ENCODE measurements at places on chromosomes 6 and 20.

DNA sequence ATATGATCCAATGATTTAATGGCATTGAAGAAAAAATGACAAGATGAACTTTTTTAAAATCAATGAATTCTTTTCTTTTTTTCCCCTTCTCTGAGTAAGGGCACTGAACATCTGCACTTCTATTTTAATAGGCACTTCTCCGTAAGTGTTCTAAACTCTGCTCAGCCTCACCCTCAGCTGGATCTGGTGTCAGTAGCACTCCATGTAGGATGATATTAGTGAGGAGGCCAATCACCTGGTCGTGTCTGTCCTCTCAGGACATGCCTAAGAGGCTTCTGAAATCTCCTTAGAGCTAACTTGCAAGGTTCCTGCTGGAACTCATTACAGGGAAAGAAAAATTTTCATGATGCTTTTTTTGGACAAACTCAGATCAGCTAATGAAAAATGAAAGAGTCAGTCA is 148.6 kb upstream of the MLIP start:
- H3K27me3 ChIP-seq: no peaks in the 10 kb centered on the region
- DNase-seq: no peak
- H3K4me3 ChIP-seq: no peak overlapping the region
- no peaks in the 10 kb centered on the region for H3K4me1 ChIP-seq
- H3K36me3 ChIP-seq: no peaks in the 10 kb centered on the region

DNA sequence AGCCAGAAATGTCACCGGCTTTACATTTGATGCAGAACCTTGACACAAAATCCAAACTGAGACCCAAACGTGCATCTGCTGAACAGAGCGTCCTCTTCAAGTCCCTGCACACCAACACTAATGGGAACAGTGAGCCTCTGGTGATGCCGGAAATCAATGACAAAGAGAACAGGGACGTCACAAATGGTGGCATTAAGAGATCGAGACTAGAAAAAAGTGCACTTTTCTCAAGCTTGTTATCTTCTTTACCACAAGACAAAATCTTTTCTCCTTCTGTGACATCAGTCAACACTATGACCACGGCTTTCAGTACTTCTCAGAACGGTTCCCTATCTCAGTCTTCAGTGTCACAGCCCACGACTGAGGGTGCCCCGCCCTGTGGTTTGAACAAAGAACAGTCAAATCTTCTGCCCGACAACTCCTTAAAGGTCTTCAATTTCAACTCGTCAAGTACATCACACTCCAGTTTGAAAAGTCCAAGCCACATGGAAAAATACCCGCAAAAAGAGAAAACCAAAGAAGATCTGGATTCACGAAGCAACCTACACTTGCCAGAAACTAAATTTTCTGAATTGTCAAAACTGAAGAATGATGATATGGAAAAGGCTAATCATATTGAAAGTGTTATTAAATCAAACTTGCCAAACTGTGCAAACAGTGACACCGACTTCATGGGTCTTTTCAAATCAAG is 108.4 kb downstream of the RTN4IP1 start:
- DNase-seq: peak; percentile 77
- H3K27ac ChIP-seq: no peak overlapping the region
- H3K4me1 ChIP-seq: no peaks in the 10 kb centered on the region
- peak overlapping the region; percentile 23 for H3K4me3 ChIP-seq
- no peaks in the 10 kb centered on the region for H3K27me3 ChIP-seq

DNA sequence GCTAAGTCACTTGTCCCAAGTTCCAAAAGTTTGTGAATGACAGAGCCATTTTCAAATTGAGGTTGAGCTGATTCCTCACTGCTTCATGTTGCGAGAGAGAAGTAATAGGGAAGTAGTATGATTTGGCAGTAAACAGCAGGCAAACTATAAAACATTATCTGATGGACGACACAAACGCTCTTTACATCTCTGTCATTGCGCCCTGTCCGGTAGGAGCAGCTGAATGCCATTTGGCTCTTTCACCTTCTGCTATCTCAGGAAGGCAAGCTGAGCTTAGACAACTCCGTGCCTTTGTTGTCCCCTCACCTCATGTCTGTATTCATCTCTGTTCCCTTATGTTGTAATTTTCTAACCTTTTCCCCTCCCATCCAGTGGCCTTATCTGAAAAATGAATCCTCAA is 440.7 kb upstream of the FLRT3 start:
- no peaks in the 10 kb centered on the region for H3K27me3 ChIP-seq
- no peak for DNase-seq
- no peaks in the 10 kb centered on the region for H3K4me1 ChIP-seq

DNA sequence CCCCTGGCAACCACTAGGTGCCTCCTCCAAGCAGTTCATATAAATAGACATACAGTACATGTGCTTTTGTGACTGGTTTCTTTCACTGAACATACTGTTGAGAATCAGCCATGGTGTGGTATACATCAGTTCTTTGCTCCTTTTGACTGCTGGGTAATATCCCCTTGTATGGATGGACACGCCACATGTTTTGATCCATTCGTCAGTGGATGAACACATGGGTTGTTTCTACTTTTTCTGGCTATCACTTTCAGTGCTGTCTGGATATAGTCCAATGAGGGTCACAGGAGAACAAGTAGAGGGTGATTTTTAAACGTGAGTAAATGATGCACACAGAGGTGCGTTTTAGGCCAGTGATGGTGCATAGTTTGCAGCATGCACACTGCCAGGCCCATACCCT is 183.9 kb downstream of the FOXA2 start:
- no peak overlapping the region for H3K4me3 ChIP-seq
- no peaks in the 10 kb centered on the region for H3K4me1 ChIP-seq
- H3K36me3 ChIP-seq: no peaks in the 10 kb centered on the region
- no peak for DNase-seq

DNA sequence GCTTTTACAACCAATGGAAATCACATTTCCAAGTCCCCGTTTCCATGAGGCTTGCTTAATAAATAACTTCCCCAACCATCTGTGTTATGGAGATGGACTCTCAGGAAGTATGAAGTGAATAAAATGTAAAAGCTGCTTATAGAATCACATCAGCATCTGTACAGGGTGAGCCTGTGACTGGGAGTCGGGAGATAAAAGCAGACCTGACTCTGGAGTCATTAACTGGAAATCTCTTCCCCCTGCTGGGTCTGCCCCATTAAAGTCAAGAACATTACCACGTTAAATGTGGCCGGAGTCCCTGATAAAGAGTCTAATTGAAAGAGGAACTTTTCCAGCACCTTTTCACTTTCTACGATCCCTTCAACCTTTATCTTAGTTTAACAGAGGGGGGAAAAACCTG is 368.5 kb downstream of the DOK5 start:
- H3K36me3 ChIP-seq: no peaks in the 10 kb centered on the region
- no peak overlapping the region for H3K27ac ChIP-seq
- H3K27me3 ChIP-seq: no peaks in the 10 kb centered on the region
- H3K4me3 ChIP-seq: no peak overlapping the region

DNA sequence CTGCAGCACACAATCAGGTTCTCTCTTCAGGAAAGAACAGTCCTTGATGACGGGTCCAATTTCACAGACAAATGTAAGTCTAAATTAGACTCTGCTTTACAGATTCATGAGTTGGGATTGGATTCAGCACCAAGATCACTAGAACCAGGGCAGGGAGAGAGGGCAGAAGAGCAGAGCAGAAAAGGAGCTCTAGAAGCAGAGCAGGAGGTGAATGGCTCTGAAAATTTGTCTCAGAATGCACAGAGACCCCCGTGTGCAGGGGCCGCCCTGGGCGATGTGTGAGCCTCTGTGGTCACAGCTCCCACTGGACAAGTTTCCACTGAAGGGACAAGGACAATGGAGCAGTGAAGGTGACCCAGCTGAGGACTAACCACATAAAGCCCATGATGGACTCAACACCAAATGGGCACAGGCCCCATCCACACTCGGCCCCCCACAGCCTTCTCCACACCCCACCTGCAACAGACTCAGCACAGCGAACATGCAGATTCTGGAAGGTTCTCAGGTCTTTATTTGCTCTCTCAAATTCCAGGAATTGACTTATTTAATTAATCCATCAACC is 3.5 kb downstream of the HLA-B start:
- peaks cover 2% of the 10 kb centered on the region for H3K4me1 ChIP-seq
- no peak overlapping the region for H3K27ac ChIP-seq
- DNase-seq: no peak
- no peak overlapping the region for H3K4me3 ChIP-seq
- peaks cover 13% of the 10 kb centered on the region for H3K36me3 ChIP-seq

- no peaks in the 10 kb centered on the region for H3K27me3 ChIP-seq
- H3K27ac ChIP-seq: no peak overlapping the region
- no peak for DNase-seq
- no peaks in the 10 kb centered on the region for H3K4me1 ChIP-seq
These were observed 8.8 kb downstream of the PPIL1 start for GRCh38 chr6:36865835-36866234.

DNA sequence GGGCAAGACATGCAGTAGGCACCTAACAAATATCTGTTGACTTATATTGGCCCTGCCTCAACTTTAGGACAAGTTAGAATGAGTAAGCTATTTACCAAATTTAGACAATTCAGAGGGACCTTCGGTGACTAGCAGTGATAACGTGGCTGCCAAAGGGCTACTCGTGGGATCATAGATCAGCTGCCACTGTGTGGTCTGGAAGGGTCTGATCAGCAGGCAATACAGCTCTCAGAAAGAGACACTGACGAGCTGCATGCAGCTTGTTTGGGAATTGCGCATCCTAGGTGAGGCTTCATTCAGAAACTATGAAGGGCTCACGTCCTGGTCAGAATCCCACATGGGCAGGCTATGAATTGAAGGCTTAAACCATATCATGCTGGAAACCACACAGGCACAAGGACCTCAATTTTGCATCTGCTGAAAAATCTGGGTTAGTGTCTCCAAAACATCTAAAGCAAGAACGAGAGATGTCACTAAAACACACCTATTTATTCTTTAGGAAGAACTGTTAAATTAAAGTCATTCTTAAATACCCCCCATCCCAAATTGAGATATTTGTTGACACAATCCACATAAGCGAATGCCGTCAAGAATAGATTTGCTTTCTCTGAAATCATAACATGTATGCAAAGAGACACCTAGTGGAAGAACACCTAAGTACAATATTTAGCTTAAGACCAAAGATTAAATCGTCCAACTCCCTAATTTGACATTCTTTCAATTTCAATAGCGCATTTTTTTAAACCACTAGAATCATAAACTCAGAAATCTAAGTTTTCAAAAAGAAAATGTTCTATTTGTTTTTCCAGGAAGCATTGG is 79.6 kb downstream of the IPCEF1 start:
- peak; percentile 39 for DNase-seq
- no peaks in the 10 kb centered on the region for H3K27me3 ChIP-seq
- no peak overlapping the region for H3K4me3 ChIP-seq
- no peaks in the 10 kb centered on the region for H3K36me3 ChIP-seq

- DNase-seq: no peak
- H3K27me3 ChIP-seq: no peaks in the 10 kb centered on the region
- H3K36me3 ChIP-seq: no peaks in the 10 kb centered on the region
- no peaks in the 10 kb centered on the region for H3K4me1 ChIP-seq
These were observed 128.2 kb downstream of the CRYBG1 start for GRCh38 chr6:106488494-106489370.

DNA sequence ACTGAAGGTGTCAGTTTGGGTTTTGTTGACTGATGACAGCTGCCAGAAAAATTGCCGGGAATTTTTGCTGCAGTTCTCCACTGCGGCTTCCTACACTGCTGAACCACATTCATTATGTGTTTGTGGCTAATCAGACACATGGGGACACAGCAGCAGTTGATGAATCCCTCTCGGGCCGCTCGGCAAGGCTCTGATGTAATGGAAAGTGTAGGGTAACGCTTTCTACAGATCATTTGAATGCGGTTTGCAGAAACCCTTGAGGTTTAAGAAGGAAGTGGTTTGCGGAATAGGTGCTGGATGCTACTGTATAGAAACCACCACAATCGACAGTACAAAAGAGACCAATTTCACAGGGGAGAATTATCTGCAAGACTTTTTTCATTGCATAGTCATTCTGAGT is 138.7 kb upstream of the SASH1 start:
- H3K4me1 ChIP-seq: no peaks in the 10 kb centered on the region
- no peak overlapping the region for H3K27ac ChIP-seq
- H3K36me3 ChIP-seq: no peaks in the 10 kb centered on the region
- no peak overlapping the region for H3K4me3 ChIP-seq
- DNase-seq: no peak

DNA sequence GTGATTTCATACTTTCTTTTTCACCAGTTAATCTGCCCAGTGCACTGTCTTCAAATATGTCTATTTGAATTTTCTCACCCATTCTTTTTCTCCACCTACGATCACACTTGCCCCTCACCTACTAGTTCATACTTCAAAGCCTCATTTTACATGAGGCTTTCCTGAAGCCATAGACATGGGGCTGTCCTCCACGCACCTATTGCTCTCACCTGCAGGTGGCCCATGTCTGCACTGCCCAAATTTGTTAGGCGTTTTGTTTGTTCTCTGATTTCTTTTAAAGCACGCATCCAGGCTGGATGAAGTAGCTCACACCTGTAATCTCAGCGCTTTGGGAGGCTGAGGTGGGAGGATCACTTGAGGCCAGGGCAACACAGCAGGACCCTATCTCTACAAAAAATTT is 106.8 kb upstream of the RIPOR2 start:
- H3K36me3 ChIP-seq: no peaks in the 10 kb centered on the region
- no peaks in the 10 kb centered on the region for H3K27me3 ChIP-seq
- no peaks in the 10 kb centered on the region for H3K4me1 ChIP-seq
- H3K27ac ChIP-seq: peak overlapping the region; percentile 33
- no peak overlapping the region for H3K4me3 ChIP-seq

DNA sequence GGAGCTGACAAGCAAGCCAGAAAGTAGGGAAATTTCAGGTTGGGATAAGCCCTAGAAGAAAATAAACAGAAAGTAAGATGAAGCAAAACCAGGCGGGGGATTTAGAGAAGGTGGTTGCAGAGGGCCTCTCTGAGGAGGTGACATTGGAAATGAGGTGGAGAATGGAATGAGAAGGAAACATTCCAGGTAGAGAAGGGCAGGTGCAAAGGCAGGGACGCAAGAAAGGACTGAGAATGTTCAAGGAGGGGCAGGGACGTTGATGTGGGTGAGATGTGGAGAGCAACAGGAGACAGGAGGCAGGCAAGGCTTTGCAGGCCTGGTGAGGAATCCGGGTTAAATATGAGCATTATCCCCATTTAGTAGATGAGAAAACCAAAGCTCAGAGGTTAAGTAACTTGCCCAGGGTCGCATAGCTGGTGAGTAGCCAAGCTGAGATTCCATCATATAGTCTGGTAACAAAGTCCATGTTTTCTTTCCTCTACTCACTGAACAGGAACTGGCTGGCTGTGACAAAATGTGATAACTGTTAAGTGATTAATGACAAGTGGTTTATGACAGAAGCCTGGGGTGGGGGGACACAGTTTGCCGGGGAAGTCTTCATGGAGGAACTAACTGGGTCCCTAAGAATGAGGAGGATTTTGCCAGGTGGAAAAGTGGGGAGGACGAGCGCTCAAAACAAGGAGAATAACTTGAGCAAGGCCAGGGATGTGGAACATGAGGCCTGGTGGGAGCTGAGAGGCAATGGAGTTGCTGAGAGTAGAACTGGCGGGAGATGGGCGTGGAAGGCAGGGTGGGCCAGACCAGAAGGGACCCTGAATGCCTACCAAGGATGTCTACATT is 32.6 kb downstream of the MRPL14 start:
- H3K36me3 ChIP-seq: peaks cover 26% of the 10 kb centered on the region
- H3K4me1 ChIP-seq: no peaks in the 10 kb centered on the region
- DNase-seq: peak; percentile 89
- no peaks in the 10 kb centered on the region for H3K27me3 ChIP-seq
- peak overlapping the region; percentile 76 for H3K27ac ChIP-seq
- H3K4me3 ChIP-seq: no peak overlapping the region

GRCh38 chr6:50128420-50129005 is 78.8 kb upstream of the DEFB112 start:
- no peak overlapping the region for H3K4me3 ChIP-seq
- DNase-seq: no peak
- no peaks in the 10 kb centered on the region for H3K36me3 ChIP-seq
- no peaks in the 10 kb centered on the region for H3K4me1 ChIP-seq
- H3K27ac ChIP-seq: no peak overlapping the region
- H3K27me3 ChIP-seq: no peaks in the 10 kb centered on the region

Measured in small intestine (tissue), 16 donors.